ENCODE measurements at places on chromosomes 2 and 18.

DNA sequence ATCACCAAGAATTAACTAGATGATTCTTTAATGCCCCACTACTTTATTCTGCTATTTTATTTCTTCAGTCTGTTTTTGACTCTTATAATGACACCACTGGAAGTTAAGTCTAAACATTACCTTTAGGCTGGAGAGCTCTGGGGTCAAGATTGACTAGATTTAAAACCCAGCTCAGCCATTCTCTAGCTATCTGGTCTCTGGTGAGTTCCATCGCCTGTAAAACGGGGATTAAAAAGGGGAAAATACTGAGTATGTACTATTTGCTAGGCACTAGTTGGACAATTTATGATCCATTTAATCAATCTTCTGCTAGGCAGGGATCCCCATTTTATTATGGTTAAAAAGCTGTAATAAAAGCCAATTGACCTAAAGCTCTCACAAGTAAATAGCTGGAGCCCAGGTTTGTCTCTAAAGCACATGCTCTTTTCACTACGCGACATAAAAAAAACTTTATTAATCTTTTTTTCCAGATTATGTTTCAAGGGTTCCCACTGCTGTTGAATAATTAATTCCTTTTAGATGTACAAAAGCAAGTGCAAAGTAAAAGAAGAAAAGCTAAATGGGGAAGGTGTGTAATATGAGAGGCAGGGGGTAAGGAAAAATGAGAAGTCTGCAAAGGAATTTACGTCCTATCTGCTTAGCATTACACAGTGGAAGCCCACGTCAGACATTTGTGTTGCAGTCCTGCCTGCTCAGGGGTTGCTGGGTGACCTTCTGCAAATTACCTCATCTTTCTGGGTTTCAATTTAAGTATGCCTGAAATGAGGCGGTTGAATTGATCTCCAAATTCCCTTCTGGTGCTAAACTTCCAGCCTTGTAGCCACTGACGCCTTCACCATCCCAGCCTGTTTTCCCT lies 918 bp upstream of the NABP1 start:
- peak; percentile 81 for DNase-seq

GRCh38 chr2:214126135-214126534 lies 284.7 kb upstream of the VWC2L start:
- no peak for DNase-seq

GRCh38 chr2:159905926-159906714 lies 108.1 kb upstream of the CD302 start:
- no peak for DNase-seq

GRCh38 chr2:3035385-3036050 lies 342.1 kb downstream of the EIPR1 start:
- no peak for DNase-seq

DNA sequence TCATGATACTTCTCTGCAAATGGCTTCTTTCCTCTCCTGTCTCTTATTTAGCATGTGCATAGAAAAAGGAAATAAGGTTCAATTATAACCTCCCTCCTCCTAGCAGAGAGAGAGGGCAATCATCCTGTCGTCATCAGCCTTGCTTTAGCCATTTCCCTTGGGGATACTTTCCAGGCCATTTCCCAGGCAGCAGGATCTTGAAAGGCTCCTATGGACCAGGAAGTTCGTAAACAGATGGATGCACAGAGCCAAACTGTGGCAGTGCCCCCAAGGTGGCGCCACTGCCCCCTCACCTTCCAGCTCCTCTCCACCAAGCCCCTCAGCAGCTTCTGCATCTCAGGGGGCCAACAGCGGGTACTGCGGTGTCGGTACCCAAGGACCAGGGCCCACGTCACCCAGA lies 157.4 kb downstream of the DTNA start:
- no peak for DNase-seq

GRCh38 chr2:147543056-147543455 lies 301.8 kb upstream of the ACVR2A start:
- no peak for DNase-seq

GRCh38 chr18:41532344-41533086 lies 422.5 kb upstream of the PIK3C3 start:
- no peak for DNase-seq

DNA sequence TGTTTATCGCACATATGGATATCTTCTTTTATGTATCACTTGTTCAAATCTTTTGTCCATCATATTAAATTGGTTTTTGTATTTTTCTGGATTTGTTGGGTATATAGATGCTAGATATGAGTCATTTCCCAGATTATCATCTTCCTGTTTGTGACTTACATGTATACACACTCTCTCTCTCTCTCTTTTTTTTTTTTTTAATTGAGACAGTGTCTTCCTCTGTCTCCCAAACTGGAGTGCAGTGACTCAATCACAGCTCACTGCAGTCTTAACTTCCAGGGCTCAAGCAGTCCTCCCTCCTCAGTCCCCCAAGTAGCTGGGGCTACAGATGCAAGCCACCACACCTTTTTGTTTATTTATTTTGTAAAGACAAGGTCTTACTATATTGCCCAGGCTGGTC lies 43.8 kb downstream of the XIRP2 start:
- DNase-seq = no peak

GRCh38 chr2:69180227-69180626 lies 167.2 kb downstream of the ANTXR1 start:
- no peak for DNase-seq

DNA sequence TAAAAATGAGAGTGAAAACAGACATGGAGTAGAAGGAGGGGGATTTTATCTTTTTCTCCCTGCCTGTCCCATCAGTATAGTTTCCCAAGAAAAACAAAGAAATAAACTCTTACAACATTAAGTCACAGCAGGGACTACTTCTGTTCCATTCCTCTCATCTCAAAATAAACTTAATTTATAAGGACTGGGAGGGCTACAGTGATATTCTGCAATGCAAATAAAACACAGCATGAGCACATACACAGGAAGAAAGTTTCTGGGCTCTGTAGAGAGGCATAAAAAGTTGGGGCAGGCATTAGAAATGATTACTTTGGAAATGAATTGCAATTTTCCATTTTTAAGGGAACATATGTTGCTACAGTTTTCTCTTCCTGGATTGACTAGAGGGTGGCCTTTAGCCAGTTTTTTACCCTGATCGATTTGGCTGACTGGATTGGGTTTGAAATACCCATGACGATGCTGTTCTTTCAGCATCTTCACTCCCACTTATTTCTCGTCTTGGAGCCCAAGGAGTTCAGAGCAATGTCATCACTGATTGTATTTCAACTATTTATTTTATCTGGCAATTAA lies 157.1 kb downstream of the ACTR3 start:
- no peak for DNase-seq

DNA sequence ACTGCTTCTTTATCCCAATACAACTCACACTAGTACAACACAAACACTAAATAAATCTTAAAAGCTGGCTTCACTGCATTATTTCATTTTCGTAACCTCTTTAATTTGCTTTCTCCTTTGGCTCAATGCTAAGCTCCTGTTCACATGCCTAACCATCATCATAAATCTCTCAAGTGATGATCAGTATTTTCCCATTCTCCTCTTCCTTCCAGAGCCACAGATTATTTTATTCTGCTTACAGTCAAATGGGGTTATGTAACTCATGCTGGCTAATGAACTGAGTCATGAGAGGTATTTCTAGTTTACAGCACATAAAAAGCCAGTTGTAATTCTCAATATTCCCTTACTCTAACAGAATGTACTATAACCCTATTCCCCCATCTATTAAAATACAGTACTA lies 350.4 kb upstream of the ZC3H15 start:
- no peak for DNase-seq

DNA sequence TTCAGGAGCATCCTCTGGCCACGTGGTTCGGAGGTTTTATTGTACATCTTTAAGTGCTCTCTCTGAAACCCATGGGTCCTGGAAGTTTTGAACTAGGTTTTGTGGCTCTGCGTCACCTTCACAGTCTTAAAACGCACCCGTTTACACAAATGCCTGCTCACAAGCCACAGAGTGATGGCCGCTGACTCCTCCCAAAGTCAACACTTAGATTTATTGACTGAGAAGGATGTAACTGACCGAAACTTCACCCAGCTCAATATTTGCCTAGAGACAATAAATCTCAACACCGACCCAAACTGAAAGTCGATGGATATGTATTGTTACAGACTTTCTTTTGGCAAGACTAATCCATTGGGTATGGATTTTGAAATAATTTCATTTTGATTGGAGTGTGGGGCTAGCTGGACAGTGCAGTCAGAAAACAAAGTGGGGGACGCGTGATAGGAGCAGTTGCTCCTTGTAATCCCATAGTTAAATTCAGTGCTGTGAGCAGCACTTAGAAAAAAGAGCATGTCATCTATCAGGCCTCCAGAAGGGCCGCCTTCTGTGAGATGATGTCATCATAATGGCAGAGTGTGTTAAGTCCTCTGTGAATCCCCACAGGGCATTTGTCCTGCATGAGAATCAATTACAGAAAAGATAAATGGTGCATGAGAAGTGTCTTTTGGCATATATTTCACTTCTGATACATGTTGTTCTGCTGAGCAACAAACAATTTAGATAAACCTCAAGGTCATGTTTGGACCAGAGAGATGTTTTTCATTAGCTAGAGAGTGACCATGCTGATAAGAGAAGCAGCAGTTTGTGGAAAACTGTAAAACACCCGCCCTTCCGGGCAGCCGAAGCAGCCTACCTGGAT lies 183.7 kb downstream of the INO80D start:
- peak; percentile 33 for DNase-seq

- no peak for DNase-seq
These were observed 124.7 kb upstream of the GATA6 start for GRCh38 chr18:22044474-22045220.
